Activated naive CD4-positive, alpha-beta T cell treated with anti-CD3 and anti-CD28 coated beads, Interleukin-2, amount 10 ng/mL, durations not matched to agents 7 days and 5 days (primary cell): ENCODE measurements at places on chromosomes 13 and 19.

DNA sequence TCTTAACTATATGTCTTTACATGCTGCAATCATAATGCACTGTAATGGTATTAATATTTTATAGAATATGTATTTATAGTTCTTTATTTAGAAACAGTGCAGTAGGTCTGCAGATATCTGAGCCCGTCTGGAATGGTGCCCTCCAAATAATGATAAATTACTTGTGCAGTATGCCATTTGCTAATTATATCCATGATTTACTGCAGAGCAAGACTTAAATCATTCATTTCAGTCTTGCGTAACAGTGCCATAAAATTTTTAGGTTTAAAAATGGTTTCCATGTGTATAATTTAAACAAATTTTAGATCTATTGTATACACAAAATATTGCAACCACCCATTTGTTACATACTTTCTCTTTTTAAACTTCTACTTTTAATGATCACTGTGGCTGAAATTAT lies 175.1 kb downstream of the ZNF536 start:
- no peak for DNase-seq

DNA sequence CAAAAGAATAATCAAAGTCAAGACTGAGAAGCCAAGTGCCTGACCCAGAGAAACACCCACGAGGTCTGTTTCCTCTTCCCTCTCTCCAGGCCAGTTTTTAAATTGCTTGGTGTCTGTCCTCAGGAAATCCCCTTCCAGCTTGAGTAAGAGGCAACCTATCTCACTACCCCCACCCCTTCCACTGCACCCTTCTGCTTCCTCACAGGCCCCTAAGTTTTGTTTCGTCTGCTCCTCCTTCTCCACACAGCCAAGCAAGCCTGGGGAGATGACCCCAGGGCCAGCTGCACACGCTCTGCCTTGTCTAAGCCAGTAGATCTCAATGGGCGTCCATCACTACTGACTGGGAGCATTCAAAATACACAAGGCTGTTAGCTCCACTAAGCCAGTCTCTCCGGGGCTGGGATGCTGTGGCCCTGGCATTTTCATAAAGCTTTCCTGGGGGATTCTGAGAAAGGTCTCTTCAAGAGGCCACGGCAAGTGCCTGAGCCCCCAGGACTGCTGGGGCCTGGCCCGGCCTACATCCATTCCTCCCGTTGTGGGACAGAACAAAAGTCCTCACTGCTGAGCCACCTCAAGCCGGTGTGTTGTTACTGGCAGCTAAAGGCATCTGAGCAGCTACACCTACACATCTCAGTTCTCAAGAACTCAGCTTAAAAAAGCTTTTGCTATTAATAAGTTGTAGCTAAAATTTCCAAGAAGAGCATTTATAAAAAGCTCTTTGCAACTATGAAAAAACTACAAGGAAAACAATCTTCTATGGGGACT lies 14.9 kb upstream of the IL4I1 start:
- DNase-seq, result no peak

- DNase-seq, result peak; percentile 68
These were observed at the start of gene PHLDB3 for GRCh38 chr19:43504426-43505185. Gene PHLDB3 (minus strand): TSS chr19:43504746. CDS start chr19:43504118, 628 bp downstream.

DNA sequence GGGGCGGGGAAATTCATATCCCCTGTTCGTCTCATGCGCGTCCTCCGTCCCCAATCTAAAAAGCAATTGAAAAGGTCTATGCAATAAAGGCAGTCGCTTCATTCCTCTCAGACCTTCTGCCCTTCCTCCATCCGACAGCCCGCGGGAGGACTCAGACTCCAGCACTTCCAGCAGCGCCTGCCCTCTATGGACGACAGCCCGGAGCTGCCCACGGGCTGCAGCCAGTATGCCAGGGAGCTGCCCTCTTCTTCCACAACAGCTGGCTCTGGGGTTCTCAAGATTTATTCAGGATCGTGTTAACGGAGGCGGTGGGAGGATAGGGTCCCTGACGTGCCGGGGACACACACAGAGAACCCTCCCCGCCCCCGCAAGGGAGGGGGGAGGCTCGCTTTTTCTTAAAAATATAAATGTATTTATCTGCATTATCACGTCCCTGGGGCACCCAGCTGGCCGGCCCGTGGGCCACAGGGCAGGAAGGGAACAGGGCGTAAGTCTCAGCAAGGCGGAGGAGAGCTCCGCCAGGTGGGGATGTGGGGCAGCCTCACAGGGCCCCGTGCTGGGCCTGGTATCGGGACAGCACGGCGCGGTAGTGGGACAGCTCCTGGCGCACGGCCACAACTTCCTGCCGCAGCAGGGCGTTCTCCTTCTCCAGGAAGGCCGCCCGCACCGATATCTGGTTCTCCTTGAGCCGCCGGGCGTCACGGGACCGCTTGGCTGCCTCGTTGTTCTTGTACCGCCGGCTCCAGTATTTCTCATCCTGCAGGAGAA lies 6.7 kb downstream of the DBP start:
- DNase-seq, result no peak

- DNase-seq, result no peak
These were observed 9.4 kb upstream of the SPC24 start for GRCh38 chr19:11164879-11165406.

- DNase-seq, result no peak
These were observed 22.8 kb upstream of the CEBPG start for GRCh38 chr19:33350538-33351309.

DNA sequence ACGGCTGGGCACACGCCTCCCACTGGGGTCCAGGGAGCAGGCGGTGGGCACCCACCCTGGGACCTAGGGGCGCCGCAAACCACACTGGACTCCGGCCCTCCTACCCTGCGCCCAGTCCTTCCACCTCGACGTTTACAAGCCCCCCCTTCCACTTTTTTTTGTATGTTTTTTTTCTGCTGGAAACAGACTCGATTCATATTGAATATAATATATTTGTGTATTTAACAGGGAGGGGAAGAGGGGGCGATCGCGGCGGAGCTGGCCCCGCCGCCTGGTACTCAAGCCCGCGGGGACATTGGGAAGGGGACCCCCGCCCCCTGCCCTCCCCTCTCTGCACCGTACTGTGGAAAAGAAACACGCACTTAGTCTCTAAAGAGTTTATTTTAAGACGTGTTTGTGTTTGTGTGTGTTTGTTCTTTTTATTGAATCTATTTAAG lies 1.6 kb downstream of the JUNB start:
- DNase-seq, result no peak

GRCh38 chr19:30276011-30276882 lies 95.9 kb upstream of the ZNF536 start:
- no peak for DNase-seq

DNA sequence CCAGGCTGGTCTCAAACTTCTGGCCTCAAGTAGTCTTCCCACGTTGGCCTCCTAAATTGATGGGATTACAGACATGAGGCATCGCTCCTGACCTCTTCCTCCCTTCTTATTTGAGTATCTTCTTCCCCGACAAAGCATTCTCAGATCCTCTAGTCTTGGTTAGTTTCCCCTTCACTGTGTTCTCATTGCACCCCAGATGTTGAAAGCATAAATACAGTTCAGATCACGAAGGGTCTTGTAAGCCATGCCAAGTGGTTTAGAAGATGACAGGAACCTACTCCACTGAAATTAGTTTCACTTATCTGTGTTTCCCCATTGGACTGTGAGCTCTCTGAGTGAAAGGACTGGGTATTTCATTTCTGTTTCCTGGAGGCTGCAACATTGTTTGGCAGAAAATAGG lies 100.7 kb downstream of the DGKH start:
- no peak for DNase-seq

DNA sequence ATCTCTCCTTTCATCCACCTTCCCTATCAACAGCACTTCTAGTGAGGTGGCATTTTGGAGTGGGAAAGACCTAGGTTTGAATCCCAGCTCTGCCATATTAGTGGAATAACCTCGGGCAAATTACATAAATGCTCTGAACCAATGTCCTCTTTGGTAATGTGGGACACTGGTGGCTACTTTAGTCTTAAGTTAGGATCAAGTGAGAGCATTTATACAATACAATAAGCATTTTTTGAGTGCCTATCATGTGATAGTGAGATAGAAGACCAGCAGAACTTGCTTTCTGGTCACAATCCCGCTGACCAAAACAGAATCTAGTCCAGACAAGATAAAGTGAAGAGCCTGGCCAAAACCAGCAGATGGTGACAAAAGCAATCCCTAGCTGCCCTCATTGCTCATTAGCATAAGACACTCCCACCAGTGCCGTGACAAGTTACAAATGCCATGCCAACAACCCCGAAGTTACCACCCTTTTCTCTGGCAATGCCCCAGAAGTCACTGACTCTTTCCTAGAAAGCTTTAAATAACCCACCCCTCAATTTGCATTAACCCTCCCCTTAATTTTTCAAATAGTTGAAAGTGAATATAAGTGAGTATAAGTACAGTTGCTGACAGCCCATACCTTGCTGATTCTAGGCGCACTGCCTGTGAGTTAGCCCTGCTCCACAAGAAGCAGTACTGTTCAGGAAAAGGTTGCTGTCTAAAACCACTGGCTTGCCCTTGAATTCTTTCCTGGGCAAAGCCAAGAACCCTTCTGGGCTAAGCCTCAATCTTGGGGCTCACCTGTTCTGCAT lies 28.9 kb upstream of the KPNA3 start:
- no peak for DNase-seq

DNA sequence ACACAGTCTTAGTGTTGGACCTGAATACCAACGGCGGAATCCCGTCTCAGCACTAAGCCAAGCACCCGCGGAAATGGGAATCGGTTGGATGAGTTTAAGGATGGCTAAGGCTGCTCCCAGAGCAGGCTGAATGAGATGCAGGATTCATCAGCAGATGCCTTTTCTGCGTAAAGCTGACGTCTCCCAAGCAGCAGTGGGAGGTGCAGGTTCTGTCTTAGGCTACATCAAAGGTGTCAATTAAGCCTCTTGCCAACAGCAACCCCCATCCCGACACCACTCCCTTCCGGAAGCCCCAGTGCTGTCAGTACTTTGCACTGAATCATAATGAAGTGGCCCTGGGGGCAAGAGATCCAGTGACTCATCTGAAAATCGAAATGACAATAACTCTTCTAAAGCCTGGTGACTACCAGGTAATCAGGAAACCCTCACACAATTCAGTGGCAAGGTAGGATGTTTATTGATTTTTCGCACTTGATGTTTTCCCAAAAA lies 275.6 kb downstream of the DCLK1 start:
- DNase-seq, result no peak

DNA sequence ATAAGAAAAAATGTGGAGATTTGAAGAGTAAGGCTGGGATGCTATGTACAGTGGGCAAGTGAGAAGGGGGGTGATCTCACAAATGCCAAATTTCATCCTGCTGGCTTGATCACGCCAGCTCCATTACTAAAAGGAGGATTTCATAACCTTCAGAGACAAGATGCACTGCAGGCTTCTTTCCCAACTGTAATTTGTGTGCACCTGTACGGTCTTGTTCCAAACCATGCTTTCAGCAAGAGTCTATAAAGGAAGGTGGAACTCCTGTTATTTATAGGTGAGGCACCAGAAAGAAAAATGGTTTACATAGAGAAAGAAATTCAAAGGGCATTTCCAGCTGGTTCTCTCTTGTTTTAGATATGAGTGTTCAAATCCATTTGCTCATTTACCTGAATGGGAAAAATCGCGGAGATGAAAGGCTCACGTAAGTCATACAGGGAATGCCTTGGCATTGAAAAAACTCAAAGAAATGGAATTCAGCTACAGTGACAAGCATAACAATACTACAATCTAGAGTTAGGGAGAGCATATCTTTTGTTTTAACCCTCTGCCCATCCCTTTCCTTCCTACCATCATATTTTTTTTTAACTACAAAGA lies 13.3 kb downstream of the EFNB2 start:
- DNase-seq, result no peak

DNA sequence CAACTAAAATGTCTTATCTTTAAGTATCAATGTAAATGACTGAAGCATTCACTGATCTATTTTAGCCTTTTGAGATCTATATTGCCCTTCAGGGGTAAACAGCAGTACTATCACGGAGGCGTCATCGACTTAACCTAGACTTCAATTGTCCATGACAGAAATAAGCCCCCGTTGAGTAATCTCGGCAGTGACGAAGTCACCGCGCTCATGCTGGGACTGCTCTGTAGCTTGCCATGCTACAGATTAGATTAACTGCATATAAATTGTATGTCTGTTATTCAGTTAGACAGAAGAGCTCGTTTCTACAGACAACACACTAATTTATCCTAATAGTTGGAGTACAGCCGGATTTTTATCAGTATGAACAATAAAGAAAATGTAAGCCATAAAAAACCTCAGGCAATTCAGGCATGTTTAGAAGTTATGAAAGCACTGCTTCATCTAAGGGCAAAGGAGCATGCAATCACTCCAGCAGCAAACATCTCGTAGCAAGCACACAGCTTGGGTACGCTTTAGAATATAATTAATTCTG lies 56.6 kb downstream of the TUBGCP3 start:
- DNase-seq, result no peak

- DNase-seq, result no peak
These were observed 45.5 kb downstream of the LYL1 start for GRCh38 chr19:13057147-13057572.

DNA sequence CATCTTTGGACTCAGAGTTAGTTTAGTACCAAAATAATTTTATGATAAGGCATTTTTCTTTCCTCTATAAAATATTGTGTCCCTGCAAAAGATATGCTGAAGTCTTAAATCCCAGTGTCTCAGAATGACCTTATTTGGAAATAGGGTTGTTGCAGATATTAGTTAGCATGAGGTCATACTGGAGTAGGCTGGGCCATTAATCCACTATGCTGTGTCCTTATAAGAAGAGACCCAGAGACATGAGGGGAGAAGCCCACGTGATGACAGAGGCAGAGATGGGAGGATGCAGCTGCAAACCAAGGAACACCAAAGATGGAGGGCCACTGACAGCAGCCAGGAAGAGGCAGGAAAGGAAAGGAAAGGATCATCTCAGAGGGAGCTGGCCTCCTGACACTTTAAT lies 6.4 kb downstream of the POGLUT2 start:
- DNase-seq, result no peak

DNA sequence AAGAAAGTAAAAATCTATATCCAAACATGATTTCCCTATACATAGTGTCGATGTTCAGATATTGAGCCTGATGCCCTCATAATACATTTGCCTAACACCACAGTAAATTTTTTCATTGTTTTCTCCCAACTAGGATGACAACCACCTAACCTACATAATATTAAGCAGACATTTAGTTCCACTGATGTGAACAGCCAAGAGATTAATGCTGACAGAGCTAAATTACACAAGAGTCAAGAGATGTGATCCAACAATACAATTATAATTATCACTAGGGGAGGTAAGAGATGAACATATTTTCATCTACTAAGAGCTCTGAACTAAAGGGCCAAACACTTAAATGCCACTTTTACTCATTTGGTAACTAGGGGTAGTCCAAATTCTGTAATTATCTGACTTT lies 145.9 kb downstream of the DACH1 start:
- DNase-seq, result no peak
